ENCODE measurements at places on chromosomes 12 and 14.
A peak's percentile ranks its signal among the peaks of the same experiment; 100 is the strongest.

DNA sequence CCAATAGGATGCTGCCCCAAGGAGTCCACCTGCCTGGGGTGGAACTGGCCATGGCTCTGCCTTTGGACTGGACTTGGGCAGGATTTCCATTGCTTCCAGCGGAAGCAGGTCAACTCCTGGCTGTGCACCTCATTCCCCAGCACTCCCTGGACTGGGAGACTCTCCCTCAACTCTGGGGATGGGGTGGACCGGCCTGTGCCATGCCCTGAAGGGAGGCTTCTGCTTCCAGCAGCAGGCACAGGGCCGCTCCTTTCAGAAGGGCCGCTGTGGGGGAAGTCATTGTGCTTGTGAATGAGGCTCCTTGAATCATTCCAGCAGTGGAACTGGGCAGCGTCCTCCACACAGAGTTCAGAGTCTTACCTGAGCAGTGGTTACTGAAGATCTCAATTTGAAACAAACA is 23.0 kb downstream of the TCHP start:
- DNase-seq = no peak

DNA sequence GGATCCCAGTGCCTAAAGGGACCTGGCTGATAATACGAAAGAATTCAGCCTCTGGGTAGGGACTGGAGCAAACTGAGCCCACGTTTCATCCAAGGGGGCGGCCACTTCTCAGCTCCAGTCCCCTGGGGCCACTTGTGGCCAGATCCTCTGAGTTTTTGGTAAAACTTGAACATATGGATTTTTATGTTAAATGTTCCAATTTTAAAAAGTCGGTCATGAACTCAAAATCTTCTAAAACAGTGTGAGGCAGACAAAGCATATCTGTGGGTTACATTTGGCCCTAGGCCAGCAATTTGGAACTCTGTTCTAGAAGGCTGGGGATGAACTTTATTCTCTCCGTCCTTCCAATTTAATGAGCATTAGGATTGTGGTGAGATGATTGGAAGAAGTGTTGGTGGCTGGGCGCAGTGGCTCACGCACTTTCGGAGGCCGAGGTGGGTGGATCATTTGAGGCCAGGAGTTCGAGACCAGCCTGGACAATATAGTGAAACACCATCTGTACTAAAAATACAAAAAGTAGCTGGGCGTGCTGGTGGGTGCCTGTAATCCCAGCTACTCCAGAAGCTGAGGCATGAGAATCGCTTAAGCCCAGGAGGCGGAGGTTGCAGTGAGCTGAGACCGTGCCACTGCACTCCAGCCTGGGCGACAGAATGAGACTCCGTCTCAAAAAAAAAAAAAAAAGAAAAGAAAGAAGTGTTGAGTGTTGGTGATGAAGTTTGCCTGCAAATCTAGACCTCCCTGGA is 3.0 kb upstream of the PPP1CC start:
- DNase-seq = peak; percentile 34

DNA sequence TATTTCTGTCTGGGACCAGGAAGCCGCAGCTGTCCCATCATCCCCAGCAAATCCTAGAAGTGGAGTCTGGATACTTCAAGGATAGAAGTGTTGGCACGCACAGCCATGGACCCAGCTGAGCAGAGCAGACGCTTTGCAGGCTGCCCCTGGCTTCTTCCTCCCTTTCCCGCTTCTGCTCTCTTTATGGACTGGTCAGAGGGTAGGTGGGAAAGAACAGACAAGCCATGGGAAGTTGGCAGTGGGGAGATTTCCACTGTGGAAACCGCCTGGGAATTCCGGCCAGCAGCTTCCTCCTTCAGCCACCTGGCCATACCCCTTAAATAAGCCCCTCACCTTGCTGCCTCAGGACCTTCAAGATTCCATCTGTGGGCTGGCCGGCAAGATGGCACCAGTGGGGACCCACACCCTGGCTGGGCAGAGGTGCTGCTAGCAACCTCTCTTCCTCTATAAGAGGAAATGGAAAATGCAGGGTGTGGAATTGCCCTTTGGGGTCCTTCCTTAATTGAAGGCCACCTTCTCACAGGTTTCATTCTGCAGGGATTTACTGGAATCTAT is 20.6 kb downstream of the OTUB2 start:
- no peak for DNase-seq

GRCh38 chr12:60148109-60148508 is 552.3 kb downstream of the SLC16A7 start:
- no peak for DNase-seq

- DNase-seq = no peak
These were observed 253.1 kb downstream of the PDZRN4 start for GRCh38 chr12:41441180-41441579.
